ENCODE measurements at places on chromosomes 5 and 9.

DNA sequence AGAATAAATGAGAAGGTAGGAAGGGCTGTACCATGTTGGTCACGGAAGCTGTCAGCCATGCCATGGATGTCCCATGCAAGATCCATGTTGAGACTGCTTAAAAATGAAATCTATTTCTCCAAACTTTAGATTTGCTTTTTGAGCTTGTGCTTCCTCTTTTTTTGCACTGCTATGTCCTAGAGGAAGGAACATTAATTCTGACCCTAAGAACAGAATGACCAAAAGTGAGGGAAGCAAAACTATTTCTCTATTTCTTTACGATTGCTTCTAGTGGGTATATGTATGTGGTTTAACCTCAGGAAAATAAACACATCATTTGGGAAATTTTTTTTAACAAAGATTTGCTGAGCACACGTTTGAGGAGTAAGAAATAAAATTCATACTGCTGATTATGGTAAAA, 84.6 kb downstream of the USP20 start:
- DNase-seq: no peak

DNA sequence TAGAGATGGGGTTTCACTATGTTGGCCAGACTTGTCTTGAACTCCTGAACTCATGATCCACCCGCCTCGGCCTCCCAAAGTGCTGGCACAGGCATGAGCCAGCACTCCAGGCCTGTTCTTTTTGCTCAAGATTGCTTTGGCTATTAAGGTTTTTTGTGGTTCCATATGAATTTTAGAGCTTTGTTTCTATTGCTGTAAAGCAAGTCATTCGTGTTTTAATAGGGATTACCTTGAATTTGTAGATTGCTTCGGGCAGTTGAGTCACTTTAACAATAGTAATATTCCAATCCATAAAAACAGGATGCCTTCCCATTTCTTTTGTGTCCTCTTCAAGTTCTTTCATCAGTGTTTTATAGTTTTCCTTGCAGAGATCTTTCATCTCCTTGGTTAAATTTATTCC, 22.1 kb downstream of the C6 start:
- DNase-seq: no peak

DNA sequence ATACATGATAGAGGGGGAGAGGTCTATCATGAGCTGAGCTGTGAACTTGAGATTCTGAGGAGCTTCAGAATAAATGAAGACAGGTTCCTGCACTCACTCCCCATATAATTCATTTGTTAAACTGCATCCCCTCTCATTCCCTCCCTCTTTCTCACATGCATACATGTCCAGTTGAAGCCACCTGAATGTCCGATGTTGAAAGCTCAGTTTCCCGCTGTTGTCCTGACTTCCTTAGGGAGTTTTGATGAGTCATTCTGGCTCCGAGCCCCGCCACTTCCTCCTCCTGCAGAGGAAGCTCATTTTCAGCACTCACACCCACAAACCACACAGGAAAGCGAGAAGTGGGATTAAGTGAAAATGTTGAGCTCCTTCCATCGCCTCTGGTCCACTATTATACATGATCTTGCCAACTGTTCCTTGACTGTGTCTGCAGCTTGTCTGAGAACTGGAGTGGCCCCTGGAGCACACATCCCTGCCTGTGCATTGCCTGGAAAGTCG, 121.2 kb downstream of the CEMIP2 start:
- DNase-seq: peak; percentile 6

- no peak for DNase-seq
Measured at GRCh38 chr5:155676967-155677366, 650.0 kb upstream of the SGCD start.

DNA sequence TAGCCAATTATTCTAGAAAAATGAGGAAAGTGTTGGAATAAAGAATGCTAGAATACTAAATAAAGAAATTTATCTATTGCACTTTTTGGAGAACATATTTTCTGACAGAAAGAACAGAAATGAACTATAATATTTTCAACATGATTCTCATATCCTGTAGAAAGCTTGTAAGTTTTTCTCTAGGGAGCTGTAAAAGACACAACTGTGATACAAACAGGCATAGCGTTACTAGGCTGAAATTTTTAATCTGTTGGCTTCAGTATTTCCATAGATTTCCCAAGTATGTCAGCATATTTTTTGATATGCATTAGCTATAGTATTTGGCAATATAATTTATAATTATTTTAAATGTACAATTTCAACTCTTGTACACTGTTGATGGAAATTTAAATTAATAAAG, 31.3 kb downstream of the ANXA1 start:
- DNase-seq: no peak

GRCh38 chr5:95406426-95407090, 15.4 kb downstream of the FAM81B start:
- no peak for DNase-seq

Measured in naive thymus-derived CD8-positive, alpha-beta T cell (primary cell).